Activated T-helper 1 cell treated with anti-CD3 and anti-CD28 coated beads, Interleukin-12 subunit alpha, Interleukin-12 subunit beta, Interleukin-2, Interleukin-4 antibody, amounts not matched to agents 30 ng/mL and 10 ng/mL and 1 ng/mL, durations not matched to agents 14 hours and 24 hours and 36 hours (primary cell): ENCODE measurements at places on chromosomes 4 and X. TPM values are rescaled to one million over a fixed set of nuclear protein-coding genes. Genes with fewer than 3 reads are reported as not detected.
A peak's percentile ranks its signal among the peaks of the same experiment; 100 is the strongest.

DNA sequence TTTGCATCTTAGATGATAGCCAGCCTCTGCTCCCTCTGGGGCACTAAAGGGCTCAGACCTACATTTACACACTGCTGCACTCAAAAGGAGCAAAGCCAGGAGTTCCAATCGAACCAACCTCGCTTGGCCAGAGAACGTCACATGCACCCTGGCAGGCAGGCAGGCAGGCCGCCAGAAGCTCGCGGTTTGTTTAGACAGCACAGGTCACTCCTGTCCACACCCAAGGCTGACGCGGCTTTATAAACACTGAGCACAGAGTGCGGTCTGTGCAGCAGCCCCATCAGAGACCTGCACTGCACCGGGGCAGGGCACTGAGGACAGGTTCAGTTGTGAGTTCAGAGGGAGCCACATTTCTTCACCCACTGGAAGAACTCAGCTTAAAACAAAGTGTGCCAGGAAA, 143.9 kb downstream of the BCOR start:
- no peak for DNase-seq

GRCh38 chr4:82519776-82520175, 42.0 kb downstream of the TMEM150C start:
- no peak for DNase-seq

The PLP1 gene
- total RNA-seq = not detected in 2 replicates

DNA sequence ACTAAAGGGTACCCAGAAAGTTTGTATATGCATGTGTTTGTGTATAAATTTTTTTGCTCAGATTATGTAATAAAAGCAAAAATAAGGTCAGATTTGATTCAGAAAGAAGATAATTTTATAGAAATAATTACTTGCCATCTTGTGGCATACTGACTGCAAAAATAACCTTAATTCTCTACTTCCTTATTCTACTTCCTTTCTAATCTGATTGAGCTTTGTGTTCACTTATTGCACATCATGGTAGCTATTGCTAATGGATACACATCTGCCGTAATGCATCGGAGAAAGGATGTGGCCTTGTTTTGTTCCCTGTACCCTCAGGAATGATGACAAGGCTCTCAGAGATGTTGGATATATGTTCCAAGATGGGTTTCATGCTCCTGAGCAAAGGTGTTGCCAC, 10.5 kb upstream of the GNPDA2 start:
- no peak for DNase-seq

The FRG2 gene
- not detected in 2 replicates for total RNA-seq

GRCh38 chr4:136412708-136413107, 1119.6 kb downstream of the PCDH18 start:
- no peak for DNase-seq

GRCh38 chrX:154374313-154375155, at the start of gene FLNA:
TSS of gene FLNA (minus strand) at chrX:154374634. CDS start at chrX:154371245, 3,389 bp downstream.
- DNase-seq = no peak

DNA sequence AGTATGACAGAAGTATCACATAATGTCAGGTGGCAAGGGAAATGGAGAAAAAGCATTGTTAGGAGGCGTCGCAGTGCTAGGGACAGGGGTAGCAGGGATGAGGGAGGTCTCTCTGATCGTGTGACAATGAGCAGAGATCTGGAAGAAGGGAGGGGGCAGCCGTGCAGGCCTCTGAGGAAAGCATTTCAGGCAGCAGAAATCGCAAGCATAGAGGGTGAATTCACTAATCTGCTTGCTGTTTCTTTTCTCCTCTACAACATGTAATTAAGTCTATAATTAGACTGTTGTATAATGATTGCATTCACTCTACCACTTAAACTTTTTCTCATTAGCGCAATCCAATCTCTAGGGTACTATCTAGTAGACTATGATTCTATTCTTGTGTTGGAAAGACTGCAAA, 9.1 kb downstream of the CYP4V2 start:
- DNase-seq = no peak

GRCh38 chr4:43843501-43843900, 605.1 kb downstream of the KCTD8 start:
- DNase-seq = no peak

- no peak for DNase-seq
Observed at GRCh38 chr4:32145987-32146386, 1425.8 kb downstream of the PCDH7 start.

- DNase-seq = peak; percentile 15
Observed at GRCh38 chr4:48340276-48340964, 909 bp upstream of the SLAIN2 start.

GRCh38 chr4:184500748-184501589, 26.6 kb upstream of the IRF2 start:
- no peak for DNase-seq

DNA sequence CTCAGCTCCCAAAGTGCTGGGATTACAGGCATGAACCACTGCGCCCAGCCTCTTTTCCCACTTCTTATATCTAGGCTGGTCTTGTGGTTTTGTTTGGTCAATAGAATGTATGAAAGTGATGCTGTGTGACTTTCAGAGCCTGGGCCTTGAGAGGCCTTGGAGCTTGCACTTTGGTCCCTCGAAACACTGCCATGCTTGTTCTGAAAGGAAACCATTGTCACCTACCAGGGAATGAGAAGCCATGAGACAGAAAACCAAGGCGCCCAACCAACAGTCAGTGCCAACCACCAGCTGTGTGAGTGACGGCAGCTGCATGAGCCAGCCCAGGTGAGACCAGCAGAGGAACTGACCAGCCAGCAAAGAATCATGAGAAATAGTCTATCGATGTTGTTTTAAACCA, 57.4 kb downstream of the SCD5 start:
- no peak for DNase-seq

GRCh38 chr4:176380352-176381157, 60.8 kb downstream of the SPCS3 start:
- no peak for DNase-seq

GRCh38 chr4:19224820-19225219, 1026.9 kb upstream of the SLIT2 start:
- DNase-seq = no peak

The NUP62CL gene
- 0.54 and 1.1 TPM in 2 replicates for total RNA-seq

The USP27X gene
- total RNA-seq = 1.2 and 1.9 TPM in 2 replicates

GRCh38 chr4:98446499-98447375, 185.6 kb downstream of the RAP1GDS1 start:
- DNase-seq = peak; percentile 44

The EDA gene
- 1.6 and 2.4 TPM in 2 replicates for total RNA-seq

The PAGE2 gene
- total RNA-seq = not detected in 2 replicates

The DDX53 gene
- not detected in 2 replicates for total RNA-seq

DNA sequence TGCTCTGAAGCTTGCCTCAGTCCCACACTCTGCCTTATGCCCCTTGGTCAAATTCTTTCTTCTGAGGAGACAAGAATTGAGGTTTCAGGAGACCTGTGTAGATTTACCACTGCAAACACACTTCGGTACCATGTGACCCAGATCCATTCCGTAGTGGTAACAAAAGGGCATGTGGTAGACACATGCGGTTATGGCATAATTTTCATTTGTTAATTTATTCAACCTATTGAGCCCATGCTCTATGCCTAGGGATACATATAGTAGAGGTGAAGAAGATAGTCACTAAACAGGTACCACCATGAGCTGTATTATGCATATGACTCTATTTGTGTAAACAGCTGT, 190.9 kb downstream of the NDST4 start:
- no peak for DNase-seq

DNA sequence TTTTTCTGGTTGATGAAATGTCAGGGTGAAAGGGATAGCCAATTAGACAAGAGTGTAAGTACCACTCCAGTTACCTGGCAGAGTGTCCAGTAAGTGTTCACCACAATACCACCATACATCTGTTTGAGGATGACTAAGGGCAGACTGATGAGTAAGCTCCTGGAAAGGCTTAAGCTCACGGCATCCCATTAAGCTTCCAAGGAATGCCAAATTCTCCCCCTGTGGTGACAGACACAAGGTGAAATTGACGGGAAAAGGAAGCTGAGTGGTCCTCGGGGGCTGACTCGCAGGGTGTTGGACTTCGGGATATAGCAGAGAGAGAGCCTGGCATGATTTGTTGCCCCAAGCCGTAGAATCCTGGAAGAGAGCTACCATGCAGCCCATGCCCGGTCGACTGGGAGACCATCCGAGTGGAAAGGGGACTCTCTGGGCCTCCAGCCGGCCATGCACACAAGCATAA, 7.6 kb upstream of the BST1 start:
- DNase-seq = no peak

The WWC2 gene
- 0.39 and 0.75 TPM in 2 replicates for total RNA-seq

DNA sequence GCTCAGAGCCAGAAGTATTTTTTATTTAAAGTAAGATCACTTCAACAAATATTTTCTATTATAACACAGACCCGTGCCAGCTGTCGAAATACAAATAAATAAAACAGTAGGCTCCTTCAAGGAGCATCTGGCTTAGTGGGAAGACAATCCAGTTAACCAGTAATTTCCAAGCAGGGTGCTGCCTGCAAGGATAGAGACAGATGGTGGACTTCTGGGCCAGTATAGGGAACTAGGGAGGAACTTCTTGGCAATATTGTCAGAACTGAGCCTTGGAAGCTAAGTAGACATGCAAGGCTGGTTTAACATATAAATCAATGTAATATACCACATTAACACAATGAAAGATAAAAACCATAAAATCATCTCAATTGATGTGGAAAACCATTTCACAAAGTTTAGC, 17.0 kb upstream of the MTMR1 start:
- no peak for DNase-seq

DNA sequence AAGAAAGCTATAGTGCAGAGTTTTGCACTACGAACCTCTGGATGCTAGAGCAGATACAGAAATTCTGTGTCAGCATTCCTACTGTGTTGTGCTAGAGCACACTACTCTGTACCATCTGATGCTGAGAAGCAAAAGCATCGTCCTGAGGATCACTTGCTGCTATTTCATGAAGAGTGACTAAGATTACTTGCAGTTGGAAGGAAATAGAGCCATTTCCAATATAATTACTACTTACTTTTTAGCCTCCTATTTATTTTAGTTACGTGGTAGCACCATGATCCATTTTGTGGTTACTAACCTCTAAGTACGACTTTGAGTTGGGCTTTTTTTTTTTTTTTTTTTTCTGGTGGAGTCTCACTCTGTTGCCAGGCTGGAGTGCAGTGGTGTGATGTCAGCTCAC, 226.7 kb downstream of the PALLD start:
- DNase-seq = no peak

GRCh38 chr4:18435781-18436180, 414.2 kb upstream of the LCORL start:
- DNase-seq = no peak

DNA sequence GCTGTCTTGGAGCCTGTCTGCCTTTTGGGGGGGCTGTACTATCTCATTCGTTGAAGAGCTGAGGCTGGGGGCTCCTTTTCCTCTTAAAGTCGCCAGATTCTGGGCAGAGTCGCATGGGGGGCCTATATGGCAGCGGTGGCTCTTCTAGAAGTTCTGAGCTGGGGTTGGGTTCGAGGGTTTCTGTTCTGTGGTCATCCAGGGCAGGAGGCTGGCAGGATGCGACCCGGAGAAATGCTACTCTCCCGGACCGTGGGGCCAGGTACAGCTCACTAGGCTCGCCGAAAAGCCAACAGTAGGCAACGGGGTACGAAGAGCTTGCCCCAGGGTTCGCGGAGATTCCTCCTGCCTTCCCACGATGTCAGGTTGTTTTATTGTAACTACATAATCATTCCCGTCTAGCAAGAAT, 1.9 kb upstream of the CITED1 start:
- no peak for DNase-seq

The GPRIN3 gene
- 37.1 and 39.0 TPM in 2 replicates for total RNA-seq

The PAPSS1 gene
- 35.0 and 36.0 TPM in 2 replicates for total RNA-seq

DNA sequence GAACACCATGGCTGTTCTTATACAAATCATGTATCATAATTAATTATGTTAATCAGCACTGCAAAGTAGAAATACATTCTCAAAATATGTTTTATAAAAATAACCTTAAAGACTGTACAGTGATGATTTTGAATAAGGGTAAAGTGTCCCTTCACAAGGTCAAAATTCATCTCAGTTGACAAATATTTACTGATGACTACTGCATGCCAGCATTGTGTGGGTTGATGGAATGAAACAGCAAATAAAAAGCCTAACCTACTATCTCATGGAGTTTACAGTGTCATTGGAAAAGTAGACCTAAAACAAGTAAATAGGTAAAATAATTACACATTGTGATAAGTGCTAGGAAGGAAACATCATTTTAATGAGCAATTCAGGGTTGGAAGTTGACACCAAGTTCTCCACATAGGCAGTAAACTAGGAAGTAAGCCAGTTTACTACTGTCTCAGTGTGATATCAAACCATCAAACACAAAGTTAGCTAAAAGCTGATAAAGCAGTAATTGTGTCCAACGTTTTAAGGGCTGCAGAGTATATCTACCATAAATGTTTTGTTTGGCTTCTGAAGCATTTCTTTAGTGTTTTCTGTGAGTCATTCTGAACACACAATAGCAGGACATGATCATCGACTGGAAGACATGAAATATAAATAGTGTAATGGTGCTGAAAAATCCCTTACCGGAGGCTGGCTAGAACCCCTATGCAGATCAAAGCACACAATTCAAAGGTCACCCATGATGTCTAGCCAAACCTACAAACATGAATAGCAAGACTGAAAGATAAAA, 221.8 kb downstream of the DACH2 start:
- DNase-seq = no peak

GRCh38 chr4:24604558-24605214, 20.3 kb upstream of the DHX15 start:
- DNase-seq = no peak

The TEX13B gene
- total RNA-seq = not detected in 2 replicates

- no peak for DNase-seq
Observed at GRCh38 chr4:61293707-61294400, 93.7 kb downstream of the ADGRL3 start.

DNA sequence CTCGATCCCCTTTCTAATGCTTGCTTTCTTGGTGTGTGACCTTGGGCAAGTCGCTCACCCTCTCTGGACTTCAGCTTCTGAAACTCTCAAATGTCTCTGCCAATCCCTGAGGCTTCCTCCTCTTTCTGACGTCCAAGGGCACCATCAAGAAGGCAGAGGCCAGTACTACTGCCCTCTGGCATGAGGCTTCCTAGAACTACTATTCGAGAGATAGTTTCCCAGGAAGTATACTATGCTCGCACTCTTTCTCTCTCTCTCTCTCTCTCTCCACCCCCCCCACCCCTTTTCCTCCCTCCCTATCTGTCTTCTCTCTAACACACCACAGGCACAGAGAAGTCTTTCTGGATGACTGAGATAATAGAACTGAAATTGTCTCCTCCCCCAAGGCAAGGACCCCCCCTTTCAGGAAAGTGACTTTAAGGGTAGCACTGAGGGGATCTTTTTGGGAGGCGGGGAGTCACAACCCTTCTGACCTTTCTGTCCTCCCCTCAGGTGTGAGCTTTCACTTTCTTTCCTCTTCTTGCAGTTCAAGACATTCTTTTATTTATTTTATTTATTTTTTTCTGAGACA, 20.0 kb upstream of the BCOR start:
- DNase-seq = no peak

GRCh38 chr4:77225022-77225421, 68.0 kb downstream of the CCNG2 start:
- no peak for DNase-seq

DNA sequence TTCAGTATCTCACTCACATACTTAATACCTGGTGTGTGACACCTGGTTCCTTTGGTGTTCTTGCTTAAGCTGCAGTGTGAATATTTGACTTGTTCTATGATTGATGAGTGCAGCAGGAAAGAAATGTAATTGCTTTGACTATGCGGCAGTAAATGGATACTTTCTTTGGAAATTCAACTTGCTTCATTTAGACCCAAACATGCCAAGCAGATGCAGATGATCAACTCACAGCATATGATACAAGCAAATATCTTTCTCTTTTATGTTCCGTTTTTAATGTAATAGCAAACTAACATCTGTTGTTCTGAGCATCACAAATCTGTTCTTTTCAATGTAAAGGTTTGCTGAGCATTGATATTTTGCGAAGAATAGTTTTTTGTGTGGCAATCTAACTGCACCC, 549.5 kb downstream of the C4orf33 start:
- DNase-seq = no peak

- DNase-seq = no peak
Observed at GRCh38 chrX:40496728-40497127, 84.0 kb upstream of the ATP6AP2 start.
